ENCODE measurements at places on chromosomes 6 and 20.

DNA sequence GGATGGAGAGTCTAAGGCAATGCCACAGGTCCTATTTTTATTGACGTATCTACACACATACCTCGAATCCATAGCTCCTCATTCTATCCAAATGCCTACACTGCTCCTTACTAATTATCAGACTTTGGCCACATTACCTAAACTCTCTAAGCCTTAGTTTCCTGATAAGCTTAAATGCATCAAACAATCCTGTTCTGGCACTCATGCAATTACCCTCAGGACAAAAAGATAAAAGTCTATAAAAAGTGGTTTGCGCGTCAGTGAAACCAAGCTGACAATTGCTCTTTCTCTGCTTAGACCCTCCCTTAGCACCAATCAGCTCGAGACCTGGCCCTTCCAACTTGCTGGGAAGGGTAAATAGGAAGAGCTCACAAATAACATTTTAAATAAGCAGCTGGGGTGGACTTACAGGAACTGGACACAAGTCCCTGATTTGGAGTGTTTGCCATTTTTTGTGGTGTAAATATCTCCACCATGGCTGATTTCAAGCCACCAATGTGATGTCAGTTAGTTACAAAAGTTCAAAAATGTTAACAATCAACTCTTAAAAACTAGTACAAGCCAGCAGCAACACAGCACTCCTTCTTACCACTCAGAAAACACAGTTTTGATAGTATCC, 7.2 kb upstream of the PLEKHG1 start:
- DNase-seq: no peak

DNA sequence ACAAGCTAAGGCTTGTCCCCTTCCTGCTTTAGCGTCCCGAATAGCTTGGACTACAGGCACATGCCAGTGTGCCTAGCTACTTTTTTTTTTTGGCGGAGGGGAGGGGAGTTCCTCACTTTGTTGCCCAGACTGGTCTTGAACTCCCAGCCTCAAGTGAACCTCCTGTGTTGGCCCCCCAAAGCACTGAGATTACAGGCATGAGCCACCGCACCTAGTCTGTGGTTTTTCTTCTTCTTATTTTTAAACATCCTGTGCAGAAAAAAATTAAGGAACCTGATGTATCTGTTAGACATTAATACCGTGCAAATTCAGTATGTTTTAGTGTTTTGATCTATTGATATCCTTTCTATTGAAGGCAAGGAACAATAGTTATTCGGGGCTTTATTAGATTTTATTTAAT, 25.7 kb downstream of the HIVEP1 start:
- DNase-seq: no peak

DNA sequence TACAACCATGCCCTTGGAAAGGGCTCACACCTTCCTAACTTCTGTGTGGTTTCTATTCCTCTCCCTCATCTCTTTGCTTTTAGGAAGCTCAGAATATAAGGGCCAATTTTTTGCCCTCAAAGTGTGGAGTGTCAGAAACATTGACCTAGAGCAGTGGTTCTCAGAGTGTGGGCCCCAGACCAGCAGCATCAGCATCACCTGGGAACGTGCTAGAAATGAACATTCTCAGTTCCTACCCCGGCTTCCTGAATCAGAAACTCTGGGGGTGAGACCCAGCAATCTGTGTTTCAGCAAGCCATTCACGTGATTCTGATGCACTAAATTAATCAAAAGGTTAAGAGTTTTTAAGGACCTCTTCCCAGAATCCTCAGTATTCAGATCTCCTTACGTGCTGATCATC, 47.9 kb upstream of the IL17A start:
- no peak for DNase-seq

DNA sequence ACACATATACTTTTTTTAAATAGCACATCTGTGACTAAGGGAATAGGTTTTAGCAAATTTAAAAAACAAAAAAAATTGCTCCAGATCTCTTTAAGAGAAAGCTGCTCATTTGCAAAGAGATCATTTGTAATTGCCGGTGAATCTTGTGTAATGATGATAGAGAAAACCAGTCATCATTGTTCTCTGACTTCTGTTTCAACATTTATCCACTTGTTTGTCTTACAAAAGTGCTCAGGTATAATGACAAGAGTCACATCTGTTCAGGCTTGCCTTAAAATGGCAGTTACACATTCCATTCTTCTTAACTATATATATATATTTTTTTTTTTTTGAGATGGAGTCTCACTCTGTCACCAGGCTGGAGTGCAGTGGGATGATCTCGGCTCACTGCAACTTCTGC, 165.2 kb downstream of the AIG1 start:
- no peak for DNase-seq

DNA sequence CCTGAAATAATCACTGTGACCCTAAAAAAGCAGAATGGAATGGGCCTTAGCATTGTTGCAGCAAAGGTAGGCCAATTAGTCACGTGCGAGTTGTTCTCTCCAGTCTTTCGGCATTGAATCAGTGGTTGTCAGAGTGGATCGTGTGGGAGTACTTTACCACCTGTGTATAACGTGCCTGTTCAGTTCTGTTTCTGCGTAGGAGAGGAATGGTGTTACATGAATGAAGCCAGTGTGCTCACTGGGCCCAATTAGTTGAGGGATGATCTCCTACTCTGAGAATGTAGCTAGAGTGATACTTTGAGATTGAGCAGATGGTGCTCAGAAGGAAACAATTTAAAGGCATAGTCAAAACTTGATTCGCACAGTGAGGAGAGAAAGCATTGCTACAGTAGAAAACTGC, 72.4 kb upstream of the KIF25 start:
- DNase-seq: no peak

GRCh38 chr20:7410150-7410549, 530.1 kb downstream of the HAO1 start:
- no peak for DNase-seq

Measured in activated T-helper 9 cell treated with anti-CD3 and anti-CD28 coated beads, Interleukin-2, amount 50 U/mL, for 16 hours (primary cell).